Germinal center (tissue), 1 donor: ENCODE measurements at places on chromosomes 16 and 17.

DNA sequence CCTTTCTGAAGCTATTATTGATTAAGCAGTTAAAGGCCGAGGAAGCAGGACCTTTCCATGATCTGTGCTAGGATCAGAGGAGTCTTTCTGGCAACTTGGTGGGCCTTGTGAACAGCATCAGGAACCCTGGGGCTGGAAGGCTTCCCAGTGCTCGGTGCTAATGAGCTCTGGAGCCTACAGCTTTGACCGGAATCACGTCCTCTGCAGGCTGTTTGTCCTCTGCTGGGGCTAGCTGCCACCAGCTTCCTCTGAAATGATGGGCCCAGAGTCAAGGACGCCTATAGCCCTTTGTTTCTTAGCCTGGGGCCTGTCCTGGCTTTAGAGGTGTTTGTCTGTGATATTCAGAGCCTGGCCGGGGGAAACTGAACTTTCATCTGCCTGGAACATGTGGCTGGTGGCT lies 111.6 kb downstream of the SHISA9 start:
- DNase-seq = no peak

DNA sequence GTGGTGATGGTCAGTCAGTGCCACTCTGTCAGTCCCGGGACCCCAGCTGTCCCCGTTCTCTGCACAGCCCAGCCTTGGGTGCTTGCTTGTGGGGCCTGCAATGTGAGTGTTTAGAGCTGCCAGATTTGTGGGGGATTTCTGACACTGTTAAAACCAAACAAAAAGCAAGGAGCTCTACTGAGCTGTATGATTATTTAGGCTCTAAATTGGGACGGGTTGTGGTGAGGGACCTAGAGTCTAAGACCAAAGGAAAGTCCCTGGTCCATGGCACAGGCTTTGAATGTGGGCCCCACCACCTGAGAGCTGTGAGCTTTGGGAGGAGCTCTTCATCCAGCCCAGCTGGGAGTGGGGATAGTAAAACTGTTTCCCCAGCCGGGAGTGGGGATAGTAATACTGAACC lies 63.3 kb downstream of the KSR1 start:
- no peak for DNase-seq

DNA sequence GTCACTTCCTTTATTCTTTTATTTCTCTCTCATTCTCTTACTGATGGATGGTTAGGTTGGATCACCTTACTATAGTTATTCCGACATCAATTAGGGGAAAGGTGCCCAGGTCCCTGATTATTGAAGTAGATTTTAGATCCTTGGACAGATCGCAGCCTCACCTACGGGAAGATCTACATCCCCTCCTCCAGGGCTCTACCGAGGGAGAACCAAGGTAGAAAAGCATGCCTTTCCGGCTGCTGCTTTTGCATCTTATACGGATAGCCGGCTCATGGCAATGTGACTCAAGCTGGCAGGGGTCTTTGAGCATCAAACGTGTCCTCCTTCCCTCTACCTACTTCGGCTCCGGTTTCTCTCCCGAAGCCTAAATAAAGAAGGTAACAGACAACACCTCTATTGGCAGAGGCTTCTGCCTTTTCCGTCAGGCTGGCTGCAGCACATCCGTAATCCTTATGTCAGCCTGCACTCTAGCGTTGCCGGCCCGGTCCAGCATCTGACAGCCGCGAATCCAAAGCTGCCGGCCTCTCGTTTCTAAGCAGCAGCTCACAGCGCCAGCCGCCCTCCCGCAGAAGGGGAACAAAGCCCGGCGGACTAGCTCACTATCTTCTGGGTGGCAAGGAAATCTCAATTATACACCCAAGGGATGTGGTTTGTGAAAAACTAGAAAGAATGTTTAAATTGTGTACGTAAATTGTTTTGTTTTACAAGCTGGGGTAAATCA lies 46.9 kb downstream of the IRX6 start:
- peak; percentile 44 for DNase-seq

- peak; percentile 24 for DNase-seq
These were observed 301.9 kb downstream of the SOX9 start for GRCh38 chr17:72422505-72423285.

DNA sequence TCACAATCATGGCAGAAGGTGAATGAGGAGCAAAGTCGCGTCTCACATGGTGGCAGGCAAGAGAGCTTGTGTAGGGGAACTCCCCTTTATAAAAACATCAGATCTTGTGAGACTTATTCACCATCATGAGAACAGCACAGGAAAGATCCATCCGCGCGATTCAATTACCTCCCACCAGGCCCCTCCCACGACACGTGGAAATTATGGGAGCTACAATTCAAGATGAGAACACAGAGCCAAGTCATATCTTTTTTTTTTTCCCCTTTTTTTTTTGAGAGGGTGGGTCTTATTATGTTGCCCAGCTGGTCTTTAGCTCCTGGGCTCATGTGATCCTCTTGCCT lies 60.0 kb downstream of the RPTOR start:
- no peak for DNase-seq

- no peak for DNase-seq
These were observed 46.5 kb upstream of the IRX6 start for GRCh38 chr16:55277536-55277935.

- no peak for DNase-seq
These were observed 43.5 kb downstream of the PKD1 start for GRCh38 chr16:2092256-2092620.

GRCh38 chr17:74212209-74212912 lies 1.0 kb upstream of the TTYH2 start:
- no peak for DNase-seq

GRCh38 chr17:5783851-5784250 lies 199.5 kb upstream of the NLRP1 start:
- DNase-seq = no peak

GRCh38 chr17:34988644-34989043 lies 8.3 kb downstream of the LIG3 start:
- DNase-seq = no peak

DNA sequence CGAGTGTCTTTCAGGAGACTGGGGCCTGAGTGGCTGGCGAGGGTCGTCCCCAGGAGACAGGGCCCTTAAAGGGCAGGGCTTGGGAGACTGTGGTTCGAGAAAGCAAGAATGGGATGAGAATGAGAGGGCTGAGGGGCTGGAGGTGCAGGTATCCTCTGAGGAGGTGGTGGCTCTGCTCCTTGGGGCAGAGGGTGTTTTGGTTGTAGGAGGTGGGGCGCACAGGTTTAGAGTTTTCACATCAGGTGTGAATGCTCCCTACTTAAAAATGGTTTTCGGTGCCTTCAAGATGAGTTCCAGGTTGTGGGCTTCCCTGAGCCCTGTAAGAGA lies 430 bp downstream of the BCAS3 start:
- peak; percentile 12 for DNase-seq

DNA sequence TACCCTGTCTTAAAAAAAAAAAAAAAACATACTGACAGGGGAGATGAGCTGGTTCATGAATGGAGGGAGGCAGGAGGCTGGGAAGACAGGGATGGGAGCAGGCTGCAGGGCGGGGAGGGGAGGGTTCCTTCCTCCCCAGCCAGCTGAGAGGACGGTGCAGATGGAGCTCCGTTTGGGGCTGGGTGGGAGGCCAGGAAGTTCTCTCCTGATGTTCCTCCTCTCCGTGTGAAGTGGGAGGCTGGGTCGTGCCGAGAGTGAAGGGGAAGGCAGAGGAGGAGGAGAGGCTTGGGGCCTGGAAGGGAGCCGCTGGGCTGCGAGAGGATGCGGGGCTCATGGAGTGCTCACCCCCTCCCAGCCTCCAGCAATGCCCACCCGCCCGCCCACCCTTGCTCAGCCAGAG lies 21.3 kb downstream of the SBK1 start:
- no peak for DNase-seq

DNA sequence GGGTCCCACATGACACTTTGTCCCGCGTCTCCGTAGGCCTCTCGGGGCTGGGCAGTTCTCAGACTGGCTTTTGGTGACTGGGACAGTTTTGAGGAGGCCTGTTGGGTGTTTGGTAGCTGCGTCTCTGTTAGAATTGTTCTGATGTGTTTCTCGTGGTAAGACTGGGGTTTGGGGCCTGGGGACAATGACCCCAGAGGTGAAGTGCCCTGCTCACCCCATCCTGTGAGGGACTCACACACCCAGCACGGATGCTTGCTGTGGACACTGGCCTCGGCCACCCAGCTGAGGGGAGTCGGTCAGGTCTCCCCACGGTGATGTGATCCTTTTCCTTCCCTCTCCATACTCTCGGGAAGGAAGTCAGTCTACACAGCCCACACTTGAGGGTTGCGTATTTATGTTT lies 50.3 kb downstream of the METRNL start:
- no peak for DNase-seq

DNA sequence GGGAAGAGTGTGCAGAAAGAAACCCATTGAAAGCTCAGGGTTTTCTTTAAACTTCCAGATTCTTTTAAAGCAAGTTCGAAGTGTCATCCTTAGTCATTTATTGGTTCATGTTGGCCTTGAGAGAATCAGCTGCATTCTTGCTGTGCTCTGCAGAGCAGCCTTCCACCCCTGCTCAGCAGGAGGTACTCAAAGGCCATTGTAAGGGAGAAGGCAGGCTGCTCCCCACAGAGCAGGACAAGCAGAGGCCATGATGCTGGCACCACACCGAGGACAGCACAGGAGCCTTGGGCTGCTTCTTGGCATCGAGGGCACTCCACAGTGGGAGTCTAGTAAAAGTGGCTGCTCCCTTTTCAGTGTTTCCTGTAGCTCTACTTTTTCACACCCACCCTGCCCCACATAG lies 29.6 kb downstream of the NMT1 start:
- DNase-seq = no peak
